CD4-positive, alpha-beta T cell treated with Interleukin-6 at 100 ng/mL for 8 hours (primary cell): ENCODE measurements at places on chromosomes 2 and 18.
A peak's percentile ranks its signal among the peaks of the same experiment; 100 is the strongest.

DNA sequence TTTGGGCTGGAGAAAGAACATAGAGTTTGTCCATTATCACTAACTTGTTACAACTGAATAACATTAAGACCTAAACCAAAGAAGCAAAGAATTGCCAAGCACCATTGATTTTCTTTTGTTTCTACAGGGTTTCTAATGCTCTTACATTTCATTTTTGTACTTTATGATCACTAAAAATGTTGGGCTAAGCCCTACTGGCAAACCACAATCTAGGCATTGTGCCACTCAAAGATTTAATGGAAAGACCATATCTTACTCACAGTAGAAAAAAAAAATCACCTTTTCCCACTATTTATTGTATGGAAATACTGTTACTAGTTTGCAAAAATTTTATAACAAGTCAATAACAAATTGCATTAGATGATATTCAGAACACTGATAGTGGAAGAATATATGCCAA is 447.4 kb upstream of the PKDCC start:
- no peak for DNase-seq

GRCh38 chr18:9088252-9088651 is 14.2 kb upstream of the NDUFV2 start:
- no peak for DNase-seq

GRCh38 chr18:58922995-58923394 is 58.3 kb downstream of the ZNF532 start:
- no peak for DNase-seq

- no peak for DNase-seq
Measured at GRCh38 chr2:142290931-142291330, 160.1 kb upstream of the LRP1B start.

DNA sequence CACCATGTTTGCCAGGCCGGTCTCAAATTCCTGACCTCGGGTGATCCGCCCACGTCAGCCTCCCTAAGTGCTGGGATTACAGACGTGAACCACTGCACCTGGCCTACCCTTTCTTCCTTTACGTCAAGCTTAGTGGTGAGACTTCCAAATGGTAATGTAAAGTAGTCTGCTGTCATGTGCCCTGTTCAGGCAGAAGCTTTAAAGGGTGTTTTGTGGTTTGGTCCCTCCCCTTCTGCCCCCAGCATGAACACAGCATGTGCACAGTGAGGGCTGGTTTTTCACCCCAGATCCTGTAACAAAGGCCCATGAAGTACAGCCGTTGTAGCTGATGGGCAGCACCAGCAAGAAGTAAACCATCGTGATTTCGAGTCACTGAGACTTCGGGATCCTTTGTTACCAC is 2.7 kb upstream of the DTYMK start:
- peak; percentile 15 for DNase-seq

DNA sequence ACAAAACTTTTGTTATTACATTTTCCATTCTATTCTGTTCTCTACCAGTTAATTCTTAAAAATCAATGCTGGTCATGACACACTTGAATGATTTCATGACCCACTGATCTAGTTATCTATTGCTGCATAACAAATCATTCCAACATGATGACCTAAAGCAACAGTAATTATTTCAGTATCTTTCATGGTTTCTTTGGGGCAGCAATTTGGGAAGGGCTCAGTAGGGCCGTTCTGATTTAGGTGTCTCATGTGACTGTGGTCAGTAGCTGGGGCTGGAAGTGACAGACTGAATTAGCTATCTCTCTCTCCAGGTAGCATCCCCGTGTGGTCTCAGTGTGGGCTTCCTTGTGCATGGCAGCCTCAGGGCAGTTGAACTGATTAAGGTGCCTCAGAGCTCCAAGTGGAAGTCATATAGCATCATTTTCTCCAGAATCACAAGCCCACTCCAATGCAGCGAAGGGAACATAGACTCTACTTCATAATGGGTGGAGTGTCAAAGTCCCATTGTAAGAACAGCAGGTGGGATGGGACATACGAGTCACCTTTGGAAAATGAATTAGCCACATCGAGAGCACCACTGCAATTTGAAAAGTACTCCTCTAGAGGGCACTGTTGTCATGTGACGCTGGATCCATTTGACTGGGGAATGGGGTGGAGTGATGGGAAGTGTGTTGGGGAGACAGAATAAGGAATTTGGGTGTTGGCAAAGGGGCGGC is 39.1 kb upstream of the FAM136A start:
- peak; percentile 38 for DNase-seq

DNA sequence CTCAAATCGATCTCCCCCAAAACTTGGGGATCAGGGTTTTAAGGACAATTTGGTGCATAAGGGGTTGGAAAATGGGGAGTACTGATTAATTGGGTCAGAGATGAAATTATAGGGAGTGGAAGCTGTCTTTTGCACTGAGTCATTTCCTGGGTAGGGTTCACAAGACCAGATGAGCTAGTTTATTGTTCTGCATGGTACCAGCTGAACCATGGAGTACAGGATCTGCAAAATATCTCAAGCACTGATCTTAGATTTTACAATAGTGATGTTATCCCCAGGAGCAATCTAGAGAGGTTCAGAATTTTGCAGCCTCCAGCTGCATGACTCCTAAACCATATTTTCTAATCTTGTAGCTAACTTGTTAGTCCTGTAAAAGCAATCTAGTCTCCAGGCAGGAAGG is 73.1 kb downstream of the CPO start:
- no peak for DNase-seq

GRCh38 chr2:205969584-205969983 is 116.4 kb downstream of the INO80D start:
- DNase-seq, result no peak

- DNase-seq, result no peak
Measured at GRCh38 chr18:28113271-28114029, 63.5 kb downstream of the CDH2 start.

GRCh38 chr2:68506170-68506569 is 38.8 kb downstream of the APLF start:
- DNase-seq, result peak; percentile 16

- DNase-seq, result no peak
Measured at GRCh38 chr18:40868110-40868858, 1086.8 kb upstream of the PIK3C3 start.

- no peak for DNase-seq
Measured at GRCh38 chr18:49030692-49031443, 80.1 kb upstream of the SMAD7 start.

DNA sequence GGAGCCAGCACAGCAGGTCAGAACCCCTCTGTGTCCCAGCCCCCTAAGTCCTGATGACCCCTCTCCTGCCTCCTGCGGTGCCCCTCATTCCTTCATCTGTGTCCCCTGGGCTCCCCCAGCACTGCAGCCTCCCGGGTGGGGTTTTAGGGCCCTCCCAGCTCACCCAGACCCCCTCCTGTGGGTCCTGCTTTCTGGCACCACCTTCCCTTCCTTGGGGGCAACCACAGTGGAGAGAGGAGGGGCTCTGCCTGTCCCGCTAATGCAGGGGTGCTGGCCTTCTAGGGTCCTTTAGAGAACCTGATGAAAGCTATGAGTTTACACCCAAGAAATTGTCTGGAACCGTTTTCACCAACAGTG is 42.7 kb upstream of the ALPP start:
- DNase-seq, result no peak

DNA sequence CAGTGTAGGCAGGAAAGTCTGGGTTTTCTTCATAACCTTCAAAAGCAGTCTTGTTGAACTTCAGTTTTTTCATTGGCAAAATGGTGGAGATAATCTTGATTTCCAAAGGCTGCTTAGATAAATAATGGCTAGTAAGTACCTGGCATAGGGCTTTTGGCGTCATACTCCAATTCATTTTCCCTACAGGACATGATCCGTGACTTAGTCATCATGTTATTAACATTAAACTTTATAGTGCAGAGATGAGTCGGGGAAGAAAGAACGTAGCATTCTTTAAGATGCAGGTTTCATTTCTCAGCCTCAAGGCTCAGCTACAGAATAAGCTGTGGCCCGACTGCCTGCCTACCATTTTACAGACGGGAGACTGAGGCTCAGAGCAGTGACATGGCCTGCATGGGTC is 64.0 kb downstream of the RALBP1 start:
- DNase-seq, result no peak

DNA sequence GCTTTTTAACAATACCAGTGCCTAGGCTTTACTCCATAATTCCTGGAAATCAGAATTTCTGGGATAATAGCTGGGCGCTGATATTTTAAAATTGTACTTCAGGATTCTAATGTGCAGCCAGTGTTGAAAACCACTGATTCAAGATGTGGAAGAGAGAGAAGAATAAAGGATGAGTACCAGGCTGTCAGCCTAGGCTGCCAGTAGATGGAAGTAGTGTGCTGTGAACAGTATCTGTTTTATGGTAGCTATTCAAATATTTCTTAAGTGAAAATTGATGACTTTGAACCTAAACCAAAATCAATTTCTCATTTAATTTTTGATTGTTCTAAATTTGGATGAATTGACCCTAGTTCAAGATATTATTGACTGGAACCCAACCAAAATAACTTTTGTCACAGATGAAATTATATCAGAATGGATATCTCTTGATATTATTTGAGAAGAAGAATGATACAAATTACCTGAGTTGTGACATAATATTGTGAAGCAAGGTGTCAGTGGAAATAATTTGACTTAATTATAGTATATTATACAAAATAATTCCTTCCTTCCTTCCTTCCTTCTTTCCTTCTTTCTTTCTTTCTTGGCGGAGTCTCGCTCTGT is 88.0 kb downstream of the COMMD1 start:
- peak; percentile 11 for DNase-seq

DNA sequence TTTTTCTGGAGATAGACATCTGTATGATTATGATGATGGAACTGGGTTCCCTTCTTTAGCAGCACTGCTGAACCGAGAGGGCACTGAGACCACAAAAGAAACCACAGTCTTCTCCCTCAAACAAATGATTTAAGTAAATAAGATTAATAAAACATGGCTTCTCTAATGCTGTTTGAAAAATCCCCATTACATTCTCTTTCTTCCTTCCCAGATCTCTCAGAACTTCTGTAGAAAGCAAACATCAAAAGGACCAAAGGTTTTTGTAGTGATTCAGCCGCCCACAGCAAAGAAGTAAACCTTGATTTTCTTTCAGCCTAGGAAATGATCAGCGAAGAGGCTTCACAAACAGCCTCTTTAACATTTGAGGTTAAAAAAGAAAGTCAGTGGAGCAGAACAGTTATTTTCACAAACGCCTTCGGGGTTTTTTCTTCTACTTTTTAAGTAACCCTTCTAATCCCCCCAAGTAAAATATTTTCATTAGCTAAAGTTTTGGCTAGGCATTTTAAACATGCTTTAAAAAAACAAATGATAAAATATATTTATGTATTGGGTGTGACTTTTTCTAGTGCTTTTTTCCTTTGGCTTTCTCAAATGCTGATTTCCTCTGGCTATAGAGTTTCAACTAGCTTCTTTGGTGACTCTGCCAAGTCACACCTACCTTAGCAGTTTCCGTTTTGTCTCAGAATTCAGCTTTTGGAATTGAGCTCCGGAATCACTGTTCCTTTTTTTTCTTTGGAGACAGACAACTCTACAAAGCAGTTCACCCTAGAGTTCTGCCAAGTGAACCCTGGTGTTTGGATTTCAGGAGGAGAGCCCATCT is 89.6 kb downstream of the UPP2 start:
- peak; percentile 23 for DNase-seq

DNA sequence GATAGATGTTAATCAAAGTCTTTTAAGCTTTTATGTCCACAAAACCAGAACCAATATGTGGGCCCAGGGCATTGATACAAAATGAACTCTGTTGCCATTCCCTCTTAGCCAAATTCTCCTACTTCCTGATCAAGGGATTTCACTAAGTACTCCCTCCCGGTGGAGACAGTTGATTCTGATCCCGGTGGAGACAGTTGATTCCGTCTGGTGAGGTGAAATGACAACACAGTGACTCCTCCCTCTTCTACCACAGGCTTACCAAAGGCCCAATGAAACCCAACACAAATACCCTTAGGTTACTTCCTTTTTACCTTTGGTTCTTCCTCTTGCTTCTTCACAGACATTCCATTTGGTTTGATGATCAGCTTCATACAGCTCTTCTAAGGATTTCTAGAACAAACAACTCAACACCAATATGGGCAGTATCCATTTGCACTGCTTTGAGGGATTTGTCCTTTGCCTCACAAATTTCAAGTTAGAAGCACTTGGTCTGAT is 153.8 kb downstream of the IKZF2 start:
- DNase-seq, result no peak

GRCh38 chr18:65754121-65754520 is 3.3 kb downstream of the CDH7 start:
- DNase-seq, result no peak

DNA sequence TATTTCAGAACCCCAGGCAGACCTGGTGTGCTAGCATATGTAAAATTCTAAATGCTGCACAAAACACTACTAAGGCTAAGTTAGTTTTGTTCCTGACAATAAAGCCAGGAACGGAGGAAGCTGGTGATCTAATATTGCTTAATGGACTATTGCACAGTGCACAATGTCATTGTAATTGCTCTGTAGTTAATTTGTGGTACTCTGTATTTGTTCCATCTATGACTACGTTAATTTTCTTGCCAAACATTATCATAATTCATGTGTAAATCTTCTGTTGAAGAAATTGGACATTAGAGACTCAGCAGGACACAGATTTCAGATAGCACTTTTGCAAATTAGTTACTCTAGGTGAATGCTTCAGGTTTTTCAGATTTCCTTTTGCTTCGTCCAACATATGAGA is 232.3 kb downstream of the RIT2 start:
- no peak for DNase-seq

- DNase-seq, result no peak
Measured at GRCh38 chr18:32576296-32576916, 105.7 kb upstream of the GAREM1 start.

- no peak for DNase-seq
Measured at GRCh38 chr2:44191739-44192138, 23.1 kb downstream of the PPM1B start.

GRCh38 chr2:219836647-219837177 is 209.3 kb downstream of the SLC4A3 start:
- DNase-seq, result no peak

DNA sequence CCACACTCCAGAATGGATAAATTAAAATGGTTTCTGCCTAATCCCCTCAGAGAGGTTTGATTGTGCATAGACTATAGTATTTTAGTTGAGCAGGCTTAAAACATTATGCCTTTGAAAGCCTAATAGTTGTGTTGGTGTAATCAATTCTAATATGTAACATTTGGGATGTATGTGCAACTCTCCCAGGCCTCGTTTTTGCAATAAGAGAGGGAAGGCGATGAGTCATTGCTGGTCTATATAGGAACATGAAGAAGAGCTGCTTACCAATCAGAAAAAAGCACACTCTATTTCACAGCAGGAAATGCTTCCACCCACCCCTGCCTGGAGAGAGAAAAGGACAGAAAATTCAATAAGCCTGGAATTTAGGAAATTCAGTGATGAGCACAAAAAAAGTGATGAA is 1424.0 kb upstream of the PIK3C3 start:
- DNase-seq, result no peak

- DNase-seq, result no peak
Measured at GRCh38 chr2:191415101-191415500, 169.9 kb downstream of the MYO1B start.

DNA sequence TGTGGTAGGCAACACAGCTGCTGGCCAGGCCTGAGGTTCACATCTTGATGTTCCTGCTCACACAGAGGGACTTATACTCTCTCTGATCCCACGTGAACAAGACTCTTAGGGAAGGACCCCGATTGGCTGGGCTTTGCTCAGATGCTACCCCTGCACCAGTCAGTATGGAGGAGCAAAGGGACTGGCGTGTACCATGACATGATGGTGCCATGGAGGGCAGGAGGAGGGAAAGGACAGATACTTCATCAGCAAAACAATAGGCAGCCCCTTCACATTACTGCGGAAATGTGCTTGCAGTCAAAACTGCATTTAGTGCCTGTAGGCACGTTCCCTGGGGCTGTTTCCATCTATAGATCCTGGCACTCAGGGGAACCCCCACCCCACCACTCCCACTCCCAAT is 42.7 kb downstream of the ZFP36L2 start:
- no peak for DNase-seq
